Activated naive CD8-positive, alpha-beta T cell treated with anti-CD3 and anti-CD28 coated beads, Interleukin-2, amount 50 U/mL, for 24 hours (primary cell): ENCODE measurements at places on chromosomes 13 and 19.
A peak's percentile ranks its signal among the peaks of the same experiment; 100 is the strongest.

DNA sequence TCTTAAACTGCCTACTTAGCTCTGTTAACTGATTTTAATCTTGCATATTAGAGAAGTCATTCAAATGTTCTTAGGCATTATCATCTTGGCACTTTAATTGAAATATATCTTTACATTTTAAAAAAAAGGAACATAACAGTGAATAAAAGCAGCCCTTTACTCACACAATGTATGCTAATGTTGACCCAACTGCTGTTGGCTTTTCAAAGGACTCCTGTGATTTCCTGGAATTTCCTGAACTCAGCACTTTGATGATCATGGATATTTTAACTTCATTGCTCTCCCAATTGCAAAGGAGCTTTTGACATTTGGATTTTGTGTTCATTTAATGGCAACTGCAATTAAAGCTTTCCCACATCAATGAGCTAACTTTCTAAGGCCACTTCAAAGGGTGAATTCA lies 1230.3 kb downstream of the DIAPH3 start:
- DNase-seq = no peak

DNA sequence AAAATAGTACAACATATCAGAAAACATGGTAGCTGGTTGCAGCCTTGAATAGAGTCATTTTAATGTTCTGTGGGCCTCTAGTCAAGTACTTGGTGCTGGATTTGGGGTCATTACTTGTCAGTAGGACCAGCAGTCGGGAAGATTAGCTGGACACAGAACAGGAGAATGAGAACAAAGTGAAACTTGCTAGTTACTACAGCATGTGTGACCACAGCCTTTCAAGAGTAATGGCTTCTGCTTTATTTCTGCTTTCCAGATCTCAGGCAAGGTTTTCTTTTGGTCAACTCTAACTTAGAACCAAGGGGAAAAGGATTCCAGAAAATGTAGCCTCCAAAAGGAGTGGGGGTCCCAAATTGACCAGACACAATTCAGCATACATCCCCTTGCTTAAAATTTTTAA lies 17.1 kb upstream of the VWA8 start:
- no peak for DNase-seq

DNA sequence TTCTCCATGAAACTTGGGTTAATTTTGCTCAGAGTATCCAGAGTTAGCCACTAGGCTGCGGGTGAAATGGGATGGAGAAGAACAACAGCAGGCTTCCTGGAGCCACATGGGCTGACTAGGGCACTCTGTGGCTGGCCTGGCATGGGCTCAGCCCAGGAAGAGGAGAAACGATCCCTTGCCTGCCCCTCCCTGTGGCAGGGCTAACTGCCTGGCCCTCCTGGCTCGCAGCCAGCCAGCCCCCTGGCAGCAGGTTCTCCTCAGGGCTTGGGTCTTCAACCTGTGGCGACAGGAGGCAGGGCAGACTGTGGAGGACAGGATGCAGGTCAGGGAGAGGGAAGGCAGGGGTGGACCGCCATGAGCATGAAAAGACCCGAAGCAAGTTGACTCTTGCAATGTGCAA lies 78.7 kb upstream of the GPR183 start:
- DNase-seq = peak; percentile 6

GRCh38 chr19:28313633-28314032 lies 899.3 kb downstream of the UQCRFS1 start:
- no peak for DNase-seq

- DNase-seq = no peak
These were observed 25.5 kb downstream of the INSR start for GRCh38 chr19:7268705-7269098.

DNA sequence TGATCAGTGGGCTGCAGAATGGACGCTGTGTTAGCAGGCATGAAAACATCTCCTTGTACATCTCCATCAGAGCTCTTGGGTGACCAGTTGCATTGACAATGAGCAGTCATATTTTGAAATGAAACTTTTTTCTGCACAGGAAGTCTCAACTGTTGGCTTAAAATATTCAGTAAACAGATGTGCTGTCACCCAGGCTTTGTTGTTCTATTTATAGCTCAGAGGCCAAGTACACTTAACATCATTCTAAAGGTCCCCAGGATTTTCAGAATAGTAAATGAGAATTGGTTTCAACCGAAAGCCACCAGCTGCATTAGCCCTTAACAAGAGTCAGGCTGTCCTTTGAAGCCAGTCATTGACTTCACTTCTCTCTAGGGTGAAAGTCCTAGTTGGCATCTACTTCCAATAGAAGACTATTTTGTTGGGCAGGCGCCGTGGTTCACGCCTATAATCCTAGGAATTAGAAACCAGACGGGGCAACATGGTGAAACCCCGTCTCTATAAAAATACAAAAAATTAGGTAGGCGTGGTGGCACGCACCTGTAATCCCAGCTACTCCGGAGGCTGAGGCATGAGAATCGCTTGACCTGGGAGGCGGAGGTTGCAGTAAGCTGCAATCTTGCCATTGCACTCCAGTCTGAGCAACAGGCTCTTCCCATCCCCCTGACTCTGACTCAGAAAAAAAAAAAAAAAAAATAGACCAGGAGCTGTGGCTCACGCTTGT lies 7.9 kb upstream of the PDE4A start:
- no peak for DNase-seq

DNA sequence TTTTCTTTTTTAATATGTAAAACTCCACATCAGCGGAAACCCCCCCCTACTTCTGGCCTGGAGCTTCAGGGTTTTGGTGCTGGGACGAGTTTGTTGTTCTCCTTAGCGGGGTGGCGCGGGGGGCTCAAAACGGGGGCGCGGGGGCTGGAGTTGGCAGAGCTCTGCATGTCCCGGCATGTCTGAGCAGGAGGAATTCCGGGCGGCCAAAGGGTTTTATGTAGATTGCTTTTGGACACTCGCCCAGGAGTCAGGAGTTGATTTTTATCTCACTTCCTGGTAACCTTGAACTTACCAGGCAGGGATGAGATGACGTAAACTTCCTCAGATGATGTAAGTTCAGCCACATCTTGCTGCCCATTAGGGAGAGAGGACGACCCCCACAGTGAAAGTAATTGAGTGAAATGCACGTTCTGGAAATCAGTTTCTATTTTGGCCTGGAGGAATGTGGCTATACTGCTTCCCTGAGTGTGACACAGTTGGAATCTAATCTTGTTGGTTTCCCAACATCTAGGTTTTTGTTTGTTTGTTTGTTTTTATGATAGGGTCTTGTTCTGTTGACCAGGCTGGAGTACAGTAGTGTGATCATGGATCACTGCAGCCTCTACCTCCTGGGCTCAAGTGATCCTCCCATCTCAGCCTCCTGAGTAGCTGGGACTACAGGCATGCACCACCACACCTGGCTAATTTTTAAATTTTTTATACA lies 21.0 kb upstream of the GDF15 start:
- no peak for DNase-seq

GRCh38 chr19:29988351-29988750 lies 46.3 kb downstream of the URI1 start:
- DNase-seq = no peak
